EL (cell line): ENCODE measurements at places on chromosomes 4 and X.

- no peak for DNase-seq
These were observed 906.5 kb downstream of the FAT4 start for GRCh38 chr4:126221282-126221681.

DNA sequence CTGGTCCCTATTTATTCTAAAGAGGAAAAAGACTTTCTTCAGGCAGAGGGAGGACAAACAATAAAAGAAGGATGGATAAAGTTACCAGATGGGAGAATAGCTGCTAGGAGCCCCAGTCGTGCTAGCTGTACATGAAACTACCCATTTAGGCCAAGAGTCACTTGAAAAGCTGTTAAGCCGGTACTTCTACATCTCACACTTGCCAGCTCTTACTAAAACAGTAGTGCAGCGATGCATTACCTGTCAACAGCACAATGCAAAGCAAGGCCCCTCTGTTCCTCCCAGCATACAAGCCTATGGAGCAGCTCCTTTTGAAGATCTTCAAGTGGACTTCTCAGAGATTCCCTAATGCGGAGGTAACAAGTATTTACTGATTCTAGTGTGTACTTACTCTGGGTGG is 1138.8 kb downstream of the ARAP2 start:
- no peak for DNase-seq

GRCh38 chrX:24629701-24630100 is 17.4 kb downstream of the PCYT1B start:
- no peak for DNase-seq

DNA sequence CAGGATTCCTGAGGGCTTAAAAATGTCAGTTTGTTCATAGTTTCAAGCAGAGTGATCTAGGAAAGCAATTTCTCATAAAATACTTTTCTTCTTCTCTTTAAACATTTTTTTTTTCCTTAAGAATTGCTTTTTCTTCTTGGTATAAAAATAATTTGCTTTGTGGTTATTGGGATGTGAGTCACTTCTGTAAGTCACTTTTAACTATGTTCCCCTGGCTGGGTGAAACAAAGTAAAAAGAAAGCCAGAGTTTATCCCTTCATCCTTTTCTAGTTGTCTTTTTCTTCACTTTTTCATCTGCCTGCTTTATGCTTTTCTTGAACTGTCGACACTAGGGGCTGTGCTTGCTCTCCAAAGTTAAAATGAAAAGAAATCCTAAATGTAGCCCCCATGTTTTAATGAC is 33.5 kb downstream of the ARSJ start:
- DNase-seq = peak; percentile 57

DNA sequence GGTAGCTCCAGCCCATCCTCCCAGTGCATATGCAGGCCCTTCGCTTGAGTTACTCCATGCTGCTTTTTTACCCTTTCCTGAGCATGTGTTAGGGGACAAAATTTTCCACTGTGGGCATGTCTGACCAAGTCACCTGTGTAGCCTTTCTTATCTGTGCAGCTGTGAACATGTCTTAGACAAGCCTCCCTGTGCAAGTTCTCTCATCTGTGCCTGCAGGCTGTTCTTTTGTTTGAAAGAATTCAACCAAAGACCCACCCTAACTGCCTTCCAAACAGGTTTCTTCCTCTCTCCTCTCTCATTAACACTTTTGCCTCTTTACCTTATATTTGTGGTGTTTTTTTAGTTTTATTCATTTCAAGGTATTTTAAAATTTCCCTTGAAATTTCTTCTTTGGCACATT is 53.2 kb upstream of the SPIN4 start:
- no peak for DNase-seq

DNA sequence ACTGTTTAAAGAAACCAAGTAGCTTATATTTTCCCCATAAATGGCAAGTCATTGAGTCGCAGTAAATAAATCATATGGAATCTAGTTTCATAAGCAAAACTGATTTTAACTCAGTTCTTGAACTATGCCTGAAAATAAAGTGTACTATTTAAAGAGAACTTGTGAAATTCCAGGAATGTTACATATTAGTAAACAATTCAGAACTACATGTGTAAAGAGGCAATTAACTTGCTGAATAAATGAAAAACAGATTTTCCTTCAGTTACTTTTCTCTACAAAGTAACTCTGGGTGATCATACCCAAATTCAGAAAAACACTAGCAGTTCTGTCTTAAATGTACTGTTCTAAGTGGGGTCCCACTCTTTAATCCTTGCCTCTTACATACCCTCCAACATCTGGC is 236.1 kb upstream of the EDNRA start:
- no peak for DNase-seq

GRCh38 chr4:114941503-114941902 is 171.9 kb downstream of the NDST4 start:
- DNase-seq = no peak

DNA sequence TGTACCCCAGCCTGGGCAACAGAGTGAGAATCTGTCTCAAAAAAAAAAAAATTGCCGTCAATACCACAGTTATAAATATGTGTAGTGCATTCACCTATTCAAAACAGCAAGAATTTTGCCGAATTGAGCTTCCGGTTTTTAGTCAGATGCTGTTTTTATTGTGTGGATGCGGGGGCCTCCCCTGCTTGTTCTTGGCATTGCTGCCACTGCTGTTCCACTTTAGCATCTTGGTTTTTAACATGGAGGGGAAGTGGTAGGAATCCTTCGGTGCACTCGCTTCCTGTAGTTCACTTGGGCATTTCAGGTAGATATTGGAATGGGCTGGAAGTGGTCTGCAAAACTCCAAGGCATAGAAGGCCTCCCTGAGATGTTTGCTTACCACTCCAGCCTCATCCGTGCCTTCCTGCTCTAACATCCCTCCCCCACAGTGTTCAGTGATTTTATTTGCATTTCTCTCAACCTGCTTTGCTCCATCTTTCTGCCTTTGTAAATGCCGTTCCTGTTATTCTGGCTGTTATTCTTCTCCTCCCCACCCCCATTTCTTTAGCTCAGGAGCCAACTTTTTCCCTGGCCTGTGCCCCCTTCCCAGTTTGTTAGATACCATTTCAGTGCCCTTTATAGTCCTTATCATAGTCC is 25.5 kb downstream of the MOB1B start:
- no peak for DNase-seq

DNA sequence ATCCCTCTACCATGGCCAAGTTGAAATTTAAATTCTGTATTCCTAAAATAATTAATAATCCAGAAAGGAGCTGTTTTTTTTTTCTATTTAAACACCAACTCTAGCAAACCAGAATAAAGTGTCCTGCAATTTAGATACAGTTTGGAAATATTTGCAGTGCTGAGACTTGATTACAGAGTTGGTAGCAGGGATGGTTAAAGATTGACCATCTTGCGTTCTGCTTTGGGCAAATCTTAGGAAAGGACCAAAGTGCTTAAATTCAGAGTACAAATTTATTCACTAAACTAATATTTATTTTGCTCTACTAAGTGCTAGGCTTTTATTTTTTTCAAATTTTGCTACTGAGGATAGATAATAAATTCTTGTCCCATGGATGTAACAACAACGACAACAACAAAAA is 180.2 kb upstream of the AADAT start:
- DNase-seq = no peak

- peak; percentile 31 for DNase-seq
These were observed 578 bp downstream of the CHIC2 start for GRCh38 chr4:54063737-54064316.

DNA sequence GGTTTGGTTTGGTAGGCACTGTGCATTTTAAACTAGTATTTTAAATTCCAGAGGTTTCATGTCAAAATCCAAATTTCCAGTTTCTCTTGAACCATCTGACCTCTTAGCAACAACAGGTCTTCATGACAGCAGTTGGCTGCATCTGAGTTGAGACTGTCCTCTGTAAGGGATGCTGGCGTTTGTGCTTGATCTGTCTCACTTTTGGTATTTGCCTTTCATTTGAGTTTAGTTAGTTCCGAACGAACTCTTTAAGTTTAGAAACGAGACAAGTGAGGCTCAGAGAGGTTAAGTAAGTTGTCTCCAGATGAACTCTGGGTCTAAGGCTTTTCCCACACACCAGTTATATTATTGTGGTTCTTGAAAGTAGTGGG is 29.1 kb downstream of the SPARCL1 start:
- DNase-seq = no peak

GRCh38 chr4:1208266-1208961 is 36.0 kb upstream of the SPON2 start:
- no peak for DNase-seq

DNA sequence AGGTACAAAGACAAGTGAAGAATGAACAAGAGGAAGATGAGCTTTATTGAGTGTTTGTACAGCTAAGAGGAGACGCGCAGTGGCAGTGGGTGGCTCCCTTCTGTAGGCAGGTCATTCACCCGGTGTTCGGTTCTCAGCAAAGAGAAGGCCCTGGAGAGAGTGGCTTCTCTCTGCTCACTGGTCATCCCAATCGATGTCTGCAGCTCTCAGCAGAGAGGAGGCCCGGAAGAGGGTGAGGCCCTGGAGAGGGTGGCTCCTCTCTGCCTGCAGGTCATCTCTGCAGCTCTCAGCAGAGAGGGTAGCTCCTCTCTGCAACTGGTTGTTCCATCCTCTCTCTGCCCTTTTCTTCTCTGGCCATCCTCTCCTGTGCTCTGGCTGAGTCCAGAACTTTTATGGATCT is 126.5 kb downstream of the UGT8 start:
- no peak for DNase-seq

DNA sequence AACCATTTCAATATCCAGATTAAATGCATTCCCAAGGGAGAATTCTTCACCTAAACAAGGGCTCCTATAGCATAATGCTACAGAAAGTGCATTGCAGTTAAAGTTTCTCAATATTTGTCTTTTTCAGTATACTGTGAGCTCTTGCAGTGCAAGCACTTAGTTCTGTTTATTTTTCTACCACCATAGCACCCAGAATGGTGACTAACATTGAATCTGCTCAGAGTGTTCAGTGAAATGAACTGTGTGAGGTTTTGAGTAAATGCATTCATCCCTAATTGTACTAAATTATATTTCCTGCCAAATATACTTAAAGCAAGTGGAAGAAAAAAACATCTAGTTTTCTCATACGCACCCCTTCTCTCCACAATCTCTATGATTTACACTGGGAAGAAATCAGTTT is 383.9 kb downstream of the PCDH7 start:
- no peak for DNase-seq

DNA sequence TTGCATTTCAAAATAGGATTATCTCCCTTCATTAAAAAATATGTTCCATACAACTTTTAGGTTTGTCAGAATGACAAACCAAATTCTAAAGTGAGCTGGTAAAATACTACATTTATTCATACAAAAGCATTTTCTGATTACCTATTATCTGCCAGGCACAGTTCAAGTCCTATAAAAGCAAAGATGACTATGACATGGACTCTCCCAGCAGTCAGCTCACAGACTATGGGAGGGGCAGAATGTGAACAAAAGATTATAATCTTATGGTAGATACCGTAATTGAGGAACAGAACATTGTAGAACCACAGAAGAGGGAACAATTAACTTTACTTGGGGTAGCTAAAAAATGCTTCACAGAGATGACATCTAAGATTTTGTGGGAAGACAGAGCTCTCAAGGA is 12.4 kb downstream of the PAQR3 start:
- no peak for DNase-seq

GRCh38 chr4:21946858-21947257 is 1.7 kb downstream of the KCNIP4 start:
- DNase-seq = no peak

DNA sequence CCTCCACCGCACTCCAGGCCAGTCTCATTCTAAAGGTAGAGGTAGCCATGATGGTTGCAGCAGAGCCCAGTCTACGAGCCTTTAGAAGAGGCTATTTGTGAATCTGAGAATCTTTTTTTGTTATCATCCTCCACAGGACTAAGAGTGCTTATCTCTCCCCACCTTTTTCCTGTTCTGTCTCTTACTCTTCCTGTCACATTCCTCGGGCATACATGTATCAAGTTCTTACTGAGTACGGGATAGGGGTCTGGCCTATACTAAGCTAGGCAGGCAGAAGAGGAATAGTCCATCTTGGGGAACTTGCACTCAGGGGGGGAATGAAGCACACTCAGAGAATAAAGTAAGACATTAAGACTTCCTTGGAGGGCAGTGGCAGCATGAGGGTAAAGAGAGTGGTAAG is 25.7 kb downstream of the LAS1L start:
- no peak for DNase-seq

DNA sequence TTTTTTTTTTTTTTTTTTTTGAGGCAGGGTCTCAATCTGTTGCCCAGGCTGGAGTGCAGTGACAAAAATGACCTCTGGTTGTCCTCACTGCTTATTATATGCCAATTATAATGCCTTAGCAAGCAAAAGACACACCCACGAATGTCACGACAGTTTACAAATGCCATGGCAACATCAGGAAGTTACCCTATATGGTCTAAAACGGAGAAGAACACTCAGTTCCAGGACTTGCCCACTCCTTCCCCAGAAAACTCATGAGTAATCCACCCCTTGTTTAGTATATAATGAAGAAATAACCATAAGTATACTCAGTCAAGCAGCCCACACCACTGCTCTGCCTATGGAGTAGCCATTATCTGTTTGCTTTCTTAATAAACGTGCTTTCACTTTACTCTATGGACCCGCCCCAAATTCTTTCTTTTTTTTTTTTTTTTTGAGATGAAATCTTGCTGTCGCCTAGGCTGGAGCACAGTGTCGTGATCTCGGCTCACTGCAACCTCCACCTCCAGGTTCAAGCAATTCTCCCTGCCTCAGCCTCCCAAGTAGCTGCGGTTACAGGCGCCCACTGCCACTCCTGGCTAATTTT is 106.2 kb downstream of the SMIM20 start:
- DNase-seq = peak; percentile 45

DNA sequence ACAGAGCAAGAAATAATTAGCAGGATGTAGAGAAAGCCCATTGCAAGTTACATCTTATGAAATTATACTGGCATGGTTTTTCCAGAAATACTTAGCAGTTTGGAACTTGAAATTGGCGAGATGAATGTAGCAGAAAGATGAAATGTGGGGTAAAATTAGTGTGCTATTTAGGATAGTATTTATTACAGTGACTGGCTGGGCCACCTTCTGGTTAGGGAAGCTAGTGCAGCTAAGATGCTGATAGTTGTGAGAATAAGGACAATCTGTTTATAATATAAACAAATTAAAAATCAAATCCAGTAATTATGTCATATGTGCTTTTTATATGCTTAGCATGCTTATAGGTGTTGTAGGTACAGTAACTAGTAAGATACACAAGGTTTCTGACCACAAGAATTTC is 74.8 kb downstream of the IL15 start:
- DNase-seq = peak; percentile 30

DNA sequence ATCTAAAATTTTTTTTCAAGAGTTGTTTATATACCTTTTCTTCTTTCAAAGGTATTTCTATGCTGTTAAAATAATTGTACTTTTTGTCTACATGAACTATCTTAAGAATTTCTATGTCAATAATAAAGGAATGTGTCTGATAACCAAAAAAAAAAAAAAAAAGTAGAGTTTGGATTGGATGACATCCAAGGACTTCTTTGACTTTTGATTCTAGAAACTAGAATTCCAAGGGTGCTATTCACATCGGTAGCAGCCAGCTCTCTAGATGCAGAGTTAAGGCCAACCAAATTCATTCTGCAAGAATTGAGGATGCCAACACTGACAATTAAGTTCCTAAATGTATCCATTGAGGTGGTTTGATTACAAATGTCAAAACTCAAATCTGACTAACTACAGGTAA is 42.0 kb upstream of the PRKG2 start:
- peak; percentile 45 for DNase-seq
